ENCODE measurements at places on chromosomes 13 and 19. TPM values are rescaled to one million over a fixed set of nuclear protein-coding genes. Genes with fewer than 3 reads are reported as not detected.

Gene PROZ
- total RNA-seq = not detected

Gene ZNF761
- total RNA-seq = 4.1 TPM

Gene CBY2
- not detected for total RNA-seq

Gene TNNI3
- total RNA-seq = not detected

Gene PSG1
- not detected for total RNA-seq

Gene MCEMP1
- not detected for total RNA-seq

Gene ATP4B
- not detected for total RNA-seq

Gene PRODH2
- not detected for total RNA-seq
